ENCODE measurements at places on chromosomes 5 and 9.
A peak's percentile ranks its signal among the peaks of the same experiment; 100 is the strongest.

DNA sequence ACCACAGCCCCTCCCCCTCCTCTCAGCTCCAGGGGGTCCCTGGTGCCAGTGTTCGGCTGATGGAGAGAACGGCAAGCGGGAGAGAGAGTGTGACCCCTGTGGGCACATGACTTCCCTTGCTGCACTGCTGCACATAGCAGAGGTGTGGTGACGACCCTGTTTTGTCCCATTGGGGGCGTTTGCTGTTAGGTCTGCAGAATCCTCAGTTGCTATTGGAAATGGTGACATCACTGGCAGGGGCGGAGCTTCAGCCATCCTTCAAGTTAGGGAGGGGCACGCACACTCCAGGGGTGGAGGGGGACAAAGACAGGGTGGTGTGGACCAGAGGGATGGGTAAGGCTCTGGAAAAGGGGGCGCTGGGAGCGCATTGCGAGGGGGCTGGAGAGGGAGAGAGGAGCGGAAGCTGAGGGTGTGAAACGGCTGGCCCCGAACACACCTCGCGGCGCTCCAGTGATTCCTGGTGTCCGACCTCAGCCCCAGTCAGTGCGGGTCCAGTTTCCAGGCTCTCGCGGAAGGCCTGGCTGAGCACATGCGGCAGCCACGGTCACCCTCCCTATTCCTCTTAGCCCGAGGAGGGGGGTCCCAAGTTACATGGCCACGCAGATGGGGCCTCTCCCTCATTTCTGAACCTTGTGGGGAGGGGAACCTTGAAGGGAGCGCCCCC lies 764 bp upstream of the GRIN1 start:
- DNase-seq = no peak

GRCh38 chr5:110013017-110013416 lies 323.3 kb downstream of the MAN2A1 start:
- no peak for DNase-seq

DNA sequence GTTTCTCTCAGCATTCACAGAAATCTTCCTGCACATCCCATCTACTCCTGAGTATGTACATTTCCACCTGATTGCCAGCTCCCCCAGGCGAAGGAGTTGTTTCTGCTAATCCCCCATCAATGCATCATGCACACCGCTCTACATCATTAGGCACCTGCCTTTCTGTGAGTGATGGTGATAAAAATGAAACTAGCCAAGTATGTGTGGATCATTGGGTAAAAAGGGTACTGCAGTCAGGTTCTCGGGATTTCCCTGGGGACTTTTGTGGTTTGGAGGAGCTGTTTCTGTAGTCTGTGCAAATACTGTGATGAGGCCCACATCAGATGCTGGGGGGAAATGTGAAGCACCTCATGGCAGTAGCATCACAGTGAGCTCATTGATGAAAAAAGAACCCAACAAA lies 30.4 kb downstream of the CAMK4 start:
- peak; percentile 35 for DNase-seq

- DNase-seq = peak; percentile 57
These were observed 703 bp downstream of the FAM120AOS start for GRCh38 chr9:93452710-93453046.

- no peak for DNase-seq
These were observed 261.2 kb upstream of the FAM174A start for GRCh38 chr5:100273846-100274580.

- no peak for DNase-seq
These were observed 19.2 kb downstream of the DMAC1 start for GRCh38 chr9:7780261-7780988.

DNA sequence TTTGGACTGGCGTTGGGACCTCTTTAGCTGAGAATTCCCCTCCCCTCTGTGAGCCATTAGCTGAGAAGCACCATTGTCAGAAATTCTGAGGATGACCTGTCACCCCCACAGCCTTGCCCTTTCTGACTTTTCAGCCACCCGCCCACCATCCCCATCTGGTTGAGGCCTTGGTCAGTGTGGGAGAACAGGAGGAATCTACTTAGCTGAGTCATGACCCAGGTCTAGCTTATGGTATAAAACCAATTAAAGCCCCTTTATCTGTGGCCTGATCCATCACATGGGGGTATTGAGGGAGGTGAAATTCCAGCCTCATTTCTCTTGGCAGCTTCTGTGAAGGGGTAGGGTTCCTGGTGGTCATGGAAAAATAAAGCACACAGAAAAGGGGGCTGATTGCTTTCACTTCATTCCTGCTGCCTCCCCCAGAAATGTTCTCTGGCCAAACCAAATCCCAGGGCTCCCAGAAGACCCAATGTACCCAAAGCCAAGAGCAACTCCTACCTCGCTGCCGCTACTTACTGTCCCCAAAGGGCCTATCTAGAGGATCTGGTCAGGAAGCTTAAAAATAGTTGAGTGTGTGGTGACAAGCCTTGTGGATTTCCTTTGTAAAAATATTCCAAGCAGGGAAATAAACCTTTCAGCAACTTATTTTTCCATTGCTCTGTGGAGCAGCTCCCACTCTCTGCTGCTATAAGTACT lies 174.8 kb upstream of the TNC start:
- peak; percentile 15 for DNase-seq

GRCh38 chr5:103013933-103014552 lies 105.9 kb downstream of the GIN1 start:
- peak; percentile 29 for DNase-seq

- no peak for DNase-seq
These were observed 226.4 kb downstream of the DCP2 start for GRCh38 chr5:113202746-113203716.

DNA sequence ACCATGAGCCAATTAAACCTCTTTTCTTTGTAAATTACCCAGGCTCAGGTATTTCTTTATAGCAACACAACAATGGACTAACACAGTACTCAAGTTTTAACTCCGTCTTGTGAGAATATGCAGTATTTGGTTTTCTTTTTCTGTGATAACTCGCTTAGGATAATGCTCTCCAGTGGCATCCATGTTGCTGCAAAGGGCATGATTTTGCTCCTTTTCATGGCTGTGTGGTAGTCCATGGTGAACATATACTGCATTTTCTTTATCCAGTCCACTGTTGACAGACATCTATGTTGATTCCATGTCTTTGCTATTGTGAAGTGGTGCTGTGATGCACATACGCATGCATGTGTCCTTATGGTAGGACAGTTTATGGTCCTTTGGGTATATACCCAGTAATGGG lies 10.9 kb downstream of the VPS13A start:
- DNase-seq = no peak

- no peak for DNase-seq
These were observed 427.4 kb downstream of the CETN3 start for GRCh38 chr5:89981878-89982773.

GRCh38 chr5:90056911-90057705 lies 352.4 kb downstream of the CETN3 start:
- no peak for DNase-seq

DNA sequence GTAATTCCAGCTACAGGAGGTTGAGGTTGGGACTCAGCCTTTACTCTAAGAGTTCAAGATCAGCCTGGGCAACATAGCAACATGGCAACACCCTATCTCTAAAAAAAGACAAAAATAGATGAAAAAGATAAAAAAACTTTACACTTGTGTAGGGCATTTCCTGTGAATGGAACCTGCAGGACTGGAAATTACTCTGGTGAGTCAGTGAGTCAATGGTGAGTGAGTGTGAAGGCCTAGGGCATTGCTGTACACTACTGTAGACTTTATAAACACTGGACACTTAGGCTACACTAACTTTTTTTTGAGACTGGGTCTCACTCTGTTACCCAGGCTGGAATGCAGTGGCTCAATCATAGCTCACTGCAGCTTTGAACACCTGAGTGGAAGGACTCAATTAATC lies 19.5 kb upstream of the ARSI start:
- DNase-seq = no peak

DNA sequence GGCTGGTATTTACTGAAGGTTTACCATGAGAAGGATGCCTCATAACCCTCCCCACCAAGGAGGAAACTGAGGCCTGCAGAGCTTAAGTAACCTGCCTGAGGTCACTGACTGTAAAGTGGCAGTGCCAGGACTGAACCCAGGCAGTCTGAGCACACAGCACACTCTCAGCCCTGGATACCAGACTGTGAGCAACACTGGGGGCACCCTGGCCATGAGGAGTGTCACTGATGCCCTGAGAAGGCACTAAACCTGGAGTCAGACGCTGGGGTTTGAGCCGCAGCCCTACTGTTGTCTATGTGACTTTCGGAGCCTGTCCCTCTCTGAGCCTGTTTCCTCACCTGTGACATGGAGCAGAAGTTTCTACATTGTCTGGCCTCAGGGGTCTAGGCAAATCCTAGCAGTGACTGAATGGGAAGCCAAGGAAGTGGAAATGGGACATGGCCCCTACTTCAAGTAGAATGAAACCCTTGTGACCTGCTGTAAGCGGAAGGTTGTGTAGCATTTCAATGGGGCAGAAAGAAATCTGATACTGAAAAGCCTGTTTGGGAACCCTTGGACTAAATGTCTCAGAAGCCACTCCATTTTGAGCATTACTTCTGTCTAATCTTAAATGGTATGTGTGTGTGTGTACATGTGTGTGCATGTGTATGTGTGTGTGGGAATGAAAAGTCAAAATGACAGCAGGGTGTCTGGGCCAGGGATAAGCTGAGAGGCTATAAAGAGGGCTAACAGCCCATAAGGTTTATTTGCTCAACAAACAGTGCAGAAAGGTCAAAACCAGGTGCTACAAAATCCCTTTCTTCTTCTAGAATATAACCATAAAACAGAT lies 36.0 kb downstream of the B4GALT1 start:
- DNase-seq = no peak

DNA sequence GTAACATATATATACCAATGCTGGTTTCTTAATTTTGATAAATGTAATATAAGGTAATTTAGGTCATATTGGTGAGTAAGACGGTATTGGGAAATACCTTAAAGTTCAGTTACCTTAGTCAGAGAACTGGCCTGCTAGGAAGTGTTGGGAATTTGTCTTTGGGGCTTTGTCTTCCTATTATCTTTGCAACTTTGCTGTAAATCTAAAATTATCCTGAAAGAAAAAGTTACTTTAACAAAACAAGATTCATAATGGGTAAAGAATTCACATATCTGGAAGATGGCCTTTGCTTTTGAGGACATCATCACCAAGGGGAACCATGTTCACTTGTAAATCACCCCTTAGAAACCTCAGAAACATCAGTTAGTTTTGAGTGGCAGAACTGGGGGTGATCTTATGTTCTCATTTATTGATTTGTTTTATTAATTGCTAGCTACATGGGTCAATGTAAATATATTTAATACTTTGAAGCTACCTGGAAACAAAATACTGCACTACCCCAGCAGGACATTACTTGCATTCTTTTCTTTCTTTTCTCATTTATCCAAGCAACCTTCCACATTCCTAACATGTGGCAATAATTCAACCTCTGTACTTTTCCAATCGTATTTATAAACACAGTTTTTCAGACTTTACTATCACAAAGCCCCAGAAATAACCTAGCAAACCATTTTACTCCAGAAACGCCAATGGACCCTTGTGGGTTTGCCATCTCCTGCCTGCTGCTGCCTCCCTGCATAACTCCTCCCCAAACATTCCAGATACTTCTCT lies 41.4 kb downstream of the GLIS3 start:
- no peak for DNase-seq

GRCh38 chr5:27241564-27242257 lies 203.3 kb upstream of the CDH9 start:
- no peak for DNase-seq

- peak; percentile 32 for DNase-seq
These were observed 97.4 kb downstream of the OSTF1 start for GRCh38 chr9:75185585-75186170.

DNA sequence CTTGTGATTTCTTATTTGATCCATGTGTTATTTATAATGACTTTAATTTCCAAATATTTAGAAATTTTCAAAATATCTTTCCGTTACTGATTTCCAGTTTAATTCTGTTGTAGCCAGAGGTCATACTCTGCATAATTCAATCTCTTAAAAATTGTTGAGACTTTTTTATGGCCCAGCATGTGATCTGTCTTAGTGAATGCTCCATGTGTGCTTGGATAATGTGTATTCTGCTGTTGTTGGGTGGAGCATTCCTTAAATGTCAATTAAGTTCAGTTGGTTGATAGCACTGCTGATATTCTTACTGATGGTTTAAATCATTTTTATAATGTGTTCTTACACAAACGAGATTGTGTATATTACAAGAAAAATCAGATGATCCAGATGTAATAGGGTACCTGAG lies 180.8 kb downstream of the RGS3 start:
- no peak for DNase-seq

DNA sequence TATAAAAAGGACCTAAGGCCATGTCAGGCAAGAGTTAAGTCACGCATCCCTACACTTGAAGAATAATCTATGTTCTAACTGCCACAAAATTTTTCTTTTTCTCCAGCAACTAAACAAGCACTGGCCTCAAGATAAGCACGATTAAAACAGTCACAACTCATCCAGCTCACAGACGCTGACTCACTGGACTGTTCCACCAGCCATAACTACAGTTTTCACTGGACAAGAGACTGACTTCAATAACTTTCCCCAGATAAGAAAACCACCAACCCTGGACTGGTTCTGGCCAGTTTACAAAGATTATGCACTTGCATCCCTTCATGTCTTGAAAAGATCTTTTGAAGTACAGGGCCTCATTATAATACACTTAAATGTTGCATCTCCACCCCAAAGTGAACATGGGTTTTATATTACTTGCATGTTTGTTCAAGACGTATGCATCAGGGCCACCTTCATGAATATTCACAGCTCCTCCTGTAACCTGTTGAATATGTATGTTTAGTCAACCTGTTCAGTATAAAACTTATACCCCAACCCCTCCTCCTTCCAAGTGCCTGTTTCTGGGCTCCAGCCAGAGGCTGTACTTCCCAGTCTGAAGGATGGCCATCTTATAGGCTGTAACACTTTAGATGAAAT lies 129.3 kb upstream of the EPB41L4A start:
- no peak for DNase-seq

DNA sequence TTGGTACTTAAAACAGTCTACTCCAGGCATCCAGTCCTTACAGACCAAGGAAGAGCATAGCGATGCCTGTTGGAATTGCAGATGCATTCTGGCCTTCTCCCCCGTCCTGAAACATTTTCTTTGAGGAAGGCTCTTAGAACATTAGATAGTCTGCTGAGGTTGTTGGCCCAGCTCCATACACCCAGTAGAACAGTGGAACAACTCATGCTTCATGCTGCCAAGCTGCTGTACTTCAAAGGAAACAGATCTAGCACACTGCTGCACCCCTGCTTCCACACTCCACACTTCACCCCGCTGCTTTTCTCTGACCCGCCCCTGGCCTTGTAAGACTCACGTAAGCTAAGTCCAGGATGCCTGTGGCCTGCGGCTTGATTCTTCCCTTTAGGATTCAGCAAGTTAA lies 33.4 kb upstream of the NCS1 start:
- peak; percentile 34 for DNase-seq

DNA sequence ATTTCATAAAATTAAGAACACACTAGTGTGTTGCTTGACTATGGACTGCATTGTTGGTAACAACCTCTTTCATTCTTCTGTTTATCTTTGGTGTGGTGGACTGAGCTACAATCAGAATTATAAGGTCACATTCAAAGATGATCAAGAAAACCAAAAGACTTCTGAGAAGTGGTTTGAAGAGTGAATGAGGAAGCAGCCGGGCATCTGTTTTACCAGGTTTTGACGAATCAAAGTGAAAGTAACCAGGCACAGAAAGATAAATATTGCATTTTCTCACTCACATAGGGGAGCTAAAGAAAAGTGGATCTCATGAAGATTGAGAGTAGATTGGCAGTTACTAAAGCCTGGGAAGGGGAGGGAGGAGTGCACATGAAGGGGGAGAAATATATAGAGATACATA lies 589.1 kb downstream of the ZNF608 start:
- DNase-seq = peak; percentile 10
